ENCODE measurements at places on chromosomes 16 and 17.

GRCh38 chr16:17177959-17178905, 292.5 kb downstream of the XYLT1 start:
- DNase-seq: no peak

DNA sequence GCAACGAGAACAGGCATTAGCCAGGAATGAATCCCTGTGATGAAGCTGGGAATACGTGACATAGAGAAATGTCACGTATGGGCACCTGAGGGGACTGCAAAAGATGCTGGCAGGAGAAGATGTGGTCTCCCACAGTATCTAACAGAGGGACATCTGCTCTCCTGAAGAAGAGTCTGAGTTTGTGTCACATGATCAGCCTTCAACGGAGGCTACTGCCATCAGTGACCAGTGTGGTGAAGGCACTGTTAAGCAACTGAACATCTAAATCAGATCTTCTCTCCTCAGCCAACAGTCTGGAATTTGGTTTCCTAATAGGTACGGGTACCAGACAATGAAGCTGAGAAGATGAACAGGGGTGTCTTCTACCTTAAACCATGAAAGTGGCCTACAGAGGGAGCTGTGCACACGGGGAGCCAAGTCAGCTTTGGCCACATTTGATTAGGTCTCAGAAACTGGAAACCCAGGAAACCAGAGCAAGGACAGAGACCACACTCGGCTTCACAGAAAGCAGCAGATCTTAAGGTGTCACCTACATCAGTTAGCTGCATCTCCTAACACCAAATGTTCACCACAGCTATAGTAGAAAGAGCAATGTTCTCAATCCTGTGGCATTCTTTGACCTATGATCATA, 41.8 kb downstream of the BRD7 start:
- peak; percentile 54 for DNase-seq

DNA sequence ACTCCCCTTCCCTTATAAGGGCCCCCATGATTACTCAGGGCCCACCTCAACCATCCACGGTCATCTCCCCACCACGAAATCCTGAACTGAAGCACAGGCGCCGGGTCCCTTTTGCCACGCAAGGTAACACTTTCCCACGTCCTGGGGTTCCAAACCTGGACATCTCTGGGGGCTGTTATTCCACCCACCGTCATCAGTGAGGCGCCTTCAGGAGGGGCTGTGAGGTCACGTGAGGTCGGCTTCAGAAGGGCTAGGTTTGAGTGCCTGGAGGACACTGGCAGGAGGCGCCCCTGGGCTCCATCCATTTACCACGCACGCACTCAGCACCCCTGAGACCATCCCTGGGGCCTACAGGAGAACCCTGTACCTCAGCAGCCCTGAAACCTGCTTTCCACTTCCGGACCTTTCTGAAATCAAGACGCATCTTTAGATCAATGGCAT, 4.1 kb downstream of the CD2BP2 start:
- DNase-seq: no peak

GRCh38 chr17:63035271-63035670, 69.2 kb downstream of the TANC2 start:
- DNase-seq: peak; percentile 57

GRCh38 chr17:10523064-10523463, 4.7 kb upstream of the MYH1 start:
- DNase-seq: no peak

- peak; percentile 71 for DNase-seq
Measured at GRCh38 chr16:67199011-67199807, at the start of gene ELMO3. ELMO3 (plus strand) TSS chr16:67199131; CDS start chr16:67199327, 196 bp downstream.

DNA sequence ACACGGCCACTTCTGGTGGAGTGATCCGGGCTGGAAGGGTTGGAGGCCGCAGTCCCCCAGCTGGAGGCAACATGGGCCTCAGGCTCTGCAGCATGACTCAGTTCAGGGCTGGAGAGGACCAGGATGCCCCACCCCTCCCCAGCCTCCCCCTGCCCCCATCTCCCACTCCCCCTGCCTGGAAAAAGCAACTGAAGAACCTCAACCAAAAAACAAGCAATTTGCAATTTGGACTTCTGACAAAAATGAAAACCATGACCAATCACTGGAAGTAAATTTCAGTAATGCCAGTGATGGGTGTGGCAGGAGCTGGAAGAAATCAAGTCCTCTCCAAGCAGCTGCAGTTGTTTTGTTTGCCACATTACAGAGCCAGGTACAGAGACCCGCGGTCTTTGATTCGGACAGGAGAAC, 6.6 kb upstream of the MIF4GD start:
- DNase-seq: no peak

DNA sequence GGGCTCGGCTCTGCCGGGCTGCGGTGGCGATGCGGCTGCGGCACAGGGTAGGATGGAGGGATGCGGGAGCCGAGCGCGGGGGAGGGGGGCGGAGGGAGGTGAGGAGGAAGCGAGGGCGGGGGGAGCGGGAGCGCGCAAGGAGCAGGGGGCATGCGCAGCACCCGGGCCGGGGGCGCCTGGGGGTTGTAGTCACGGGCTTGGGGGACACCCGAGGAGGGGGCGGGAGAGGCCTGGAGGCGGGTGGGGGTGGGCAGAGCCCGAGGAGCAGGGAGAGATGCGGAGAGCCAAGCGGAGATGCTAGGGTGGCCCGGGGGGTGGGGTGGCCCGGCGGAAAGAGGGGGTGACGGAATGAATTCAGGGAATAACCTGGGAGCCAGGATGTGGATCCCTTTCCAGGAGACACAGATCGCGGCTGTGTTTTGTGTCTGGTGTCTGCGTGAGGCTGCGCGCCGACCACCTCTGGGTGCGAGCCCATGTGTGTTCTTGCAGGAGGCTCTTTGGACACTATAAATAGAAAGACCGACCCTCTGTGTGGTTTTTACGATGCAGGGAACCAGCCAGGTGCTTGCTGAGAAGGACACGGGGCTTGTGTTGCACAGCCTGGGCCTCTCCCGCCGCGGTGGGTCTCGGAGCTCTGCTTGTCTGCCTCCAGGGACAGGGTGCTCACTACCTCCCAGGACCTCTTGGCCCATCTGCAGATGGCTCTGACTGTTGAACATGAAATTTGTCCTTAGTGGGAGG, at the start of gene STX1B:
STX1B (minus strand) TSS at position 54 of the 741 bp plus-strand sequence. CDS start 242 bp downstream, outside the sequence.
- no peak for DNase-seq

GRCh38 chr17:27956601-27957445, 63.7 kb upstream of the LYRM9 start:
- peak; percentile 4 for DNase-seq

DNA sequence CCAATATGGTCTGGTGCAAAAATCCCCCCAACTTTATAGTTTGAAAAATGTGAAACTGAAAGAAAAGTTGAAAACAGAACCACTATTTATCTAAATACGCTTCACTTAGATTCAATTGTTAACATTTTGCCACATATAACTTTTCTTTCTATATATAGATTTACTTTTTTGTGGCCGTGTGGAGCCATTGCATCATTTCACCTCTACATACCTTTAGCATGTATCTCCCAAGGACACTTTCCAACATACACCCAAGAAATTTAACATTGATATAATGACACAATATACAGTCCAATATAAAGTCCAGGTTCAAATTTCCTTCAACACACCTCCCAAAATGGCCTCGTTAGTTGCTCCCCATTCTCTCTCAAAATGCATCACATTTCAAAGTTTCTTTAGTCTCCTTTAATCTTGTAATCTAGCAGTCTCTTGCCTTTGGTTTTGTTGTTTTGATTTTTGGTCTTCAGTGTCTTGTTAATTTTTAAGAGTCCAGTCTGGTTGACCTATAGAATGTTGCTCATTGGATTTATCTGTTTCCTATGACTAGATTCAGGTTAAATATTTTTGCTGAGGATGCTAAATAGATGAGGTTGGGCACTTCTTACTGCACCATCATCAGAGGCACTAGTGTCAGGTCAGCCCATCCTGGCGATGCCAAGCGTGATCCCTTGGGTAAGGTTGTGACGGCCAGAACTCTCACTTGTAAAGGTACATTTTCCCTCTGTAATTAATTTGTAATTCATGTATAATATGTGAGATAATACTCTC, 64.3 kb upstream of the BCAR1 start:
- no peak for DNase-seq

DNA sequence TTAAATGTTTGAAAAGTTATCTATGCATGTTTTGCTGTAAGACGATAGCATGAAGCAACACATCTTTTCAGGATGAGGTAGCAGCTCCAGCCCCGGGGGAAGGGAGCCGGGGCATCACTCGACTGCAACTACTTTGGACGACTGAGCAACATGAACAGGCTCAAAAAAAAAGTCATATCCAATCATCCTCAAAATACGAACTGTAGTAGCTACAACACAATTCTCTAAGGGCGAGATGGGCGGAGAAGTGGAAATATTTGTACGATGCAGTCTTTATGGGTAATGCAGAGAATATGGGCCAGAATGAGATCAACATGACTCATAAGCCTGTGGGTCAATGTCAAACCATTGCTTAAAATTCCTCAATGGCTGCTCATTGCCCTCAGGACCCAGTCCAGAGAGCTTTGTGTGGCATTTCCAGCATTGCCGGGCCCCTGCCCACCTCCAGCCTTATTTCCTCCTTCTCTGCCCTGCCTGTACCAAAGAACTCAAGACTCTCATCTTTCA, 17.7 kb upstream of the SMURF2 start:
- peak; percentile 90 for DNase-seq

GRCh38 chr16:59697761-59698160, 963.6 kb upstream of the GOT2 start:
- no peak for DNase-seq

- DNase-seq: no peak
Measured at GRCh38 chr17:46756081-46756735, 62.3 kb downstream of the WNT3 start.

GRCh38 chr17:76019833-76020467, 7.2 kb downstream of the EVPL start:
- no peak for DNase-seq

DNA sequence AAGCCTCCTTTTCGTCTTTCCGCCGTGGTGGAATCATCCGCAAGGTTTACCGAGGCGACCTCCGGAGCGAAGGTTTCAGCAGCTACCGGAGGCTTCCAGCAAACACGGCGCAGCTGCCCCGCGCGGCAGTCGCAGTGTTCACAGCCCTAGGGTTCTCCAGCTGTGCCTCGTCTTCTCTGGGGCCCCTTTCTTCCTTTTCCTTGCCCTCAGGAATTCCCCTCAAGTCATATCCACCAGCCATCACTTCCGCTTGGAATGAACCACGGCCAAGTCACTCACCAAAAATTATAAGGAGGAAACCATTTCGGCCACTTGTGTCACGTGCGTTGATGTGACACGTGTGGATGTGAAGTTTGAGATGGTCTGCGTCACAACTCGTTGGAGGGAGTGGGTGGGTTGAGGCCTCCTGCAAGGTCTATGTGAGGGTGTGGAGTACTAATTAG, 636 bp upstream of the ERN1 start:
- DNase-seq: peak; percentile 17

GRCh38 chr16:89395150-89396142, 94.9 kb downstream of the ANKRD11 start:
- peak; percentile 98 for DNase-seq

DNA sequence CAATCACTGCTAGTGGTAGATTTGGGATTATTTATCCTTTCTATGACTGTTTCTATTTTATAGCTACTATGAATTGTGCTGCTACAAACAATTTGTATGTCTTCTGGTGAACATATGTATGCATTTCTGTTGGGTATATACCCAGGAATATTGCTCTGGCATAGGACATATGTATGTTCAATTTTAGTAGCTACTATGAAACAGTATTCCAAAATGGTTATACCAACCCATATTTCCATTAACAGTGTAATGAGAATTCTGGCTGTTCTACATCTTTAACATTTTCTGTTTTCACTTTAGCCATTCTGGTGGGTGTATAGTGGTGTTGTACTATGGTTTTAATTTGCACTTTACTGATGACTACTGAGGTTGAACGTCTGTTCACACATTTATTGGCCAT, 57.6 kb upstream of the NACA2 start:
- no peak for DNase-seq

GRCh38 chr16:68382296-68382718, 66.0 kb downstream of the SMPD3 start:
- DNase-seq: no peak

GRCh38 chr16:85170590-85171003, 58.3 kb upstream of the CIBAR2 start:
- no peak for DNase-seq

DNA sequence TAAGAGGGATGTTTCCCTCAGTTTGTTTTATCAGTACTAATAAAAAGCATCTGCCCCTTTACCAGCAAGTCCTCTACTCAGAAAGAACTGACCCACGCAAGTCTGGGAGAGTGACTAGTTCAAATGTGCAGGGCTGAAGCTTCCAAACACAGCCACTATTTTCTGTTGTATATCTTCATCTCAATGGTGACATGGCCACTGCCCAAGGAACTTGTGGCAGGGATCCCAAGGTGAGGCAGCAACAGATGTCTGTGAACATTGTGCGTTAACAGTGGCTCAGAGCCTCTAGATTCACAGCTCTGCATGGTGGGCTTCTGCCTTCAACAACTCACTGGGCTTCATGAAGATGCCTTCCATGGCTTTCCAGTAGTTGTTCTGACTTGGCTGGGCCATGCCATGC, 3.7 kb upstream of the BLTP2 start:
- DNase-seq: no peak

- no peak for DNase-seq
Measured at GRCh38 chr16:68450741-68451255, 2.5 kb upstream of the SMPD3 start.

- DNase-seq: peak; percentile 29
Measured at GRCh38 chr16:24670623-24671454, 58.6 kb upstream of the TNRC6A start.

GRCh38 chr17:34638526-34639260, 59.3 kb downstream of the TMEM132E start:
- DNase-seq: no peak

GRCh38 chr16:81987121-81987520, 24.1 kb downstream of the SDR42E1 start:
- no peak for DNase-seq

- DNase-seq: peak; percentile 63
Measured at GRCh38 chr17:15479703-15480102, 12.3 kb upstream of the CDRT4 start.

GRCh38 chr17:41020336-41020735, 6.7 kb downstream of the KRTAP1-5 start:
- DNase-seq: no peak

DNA sequence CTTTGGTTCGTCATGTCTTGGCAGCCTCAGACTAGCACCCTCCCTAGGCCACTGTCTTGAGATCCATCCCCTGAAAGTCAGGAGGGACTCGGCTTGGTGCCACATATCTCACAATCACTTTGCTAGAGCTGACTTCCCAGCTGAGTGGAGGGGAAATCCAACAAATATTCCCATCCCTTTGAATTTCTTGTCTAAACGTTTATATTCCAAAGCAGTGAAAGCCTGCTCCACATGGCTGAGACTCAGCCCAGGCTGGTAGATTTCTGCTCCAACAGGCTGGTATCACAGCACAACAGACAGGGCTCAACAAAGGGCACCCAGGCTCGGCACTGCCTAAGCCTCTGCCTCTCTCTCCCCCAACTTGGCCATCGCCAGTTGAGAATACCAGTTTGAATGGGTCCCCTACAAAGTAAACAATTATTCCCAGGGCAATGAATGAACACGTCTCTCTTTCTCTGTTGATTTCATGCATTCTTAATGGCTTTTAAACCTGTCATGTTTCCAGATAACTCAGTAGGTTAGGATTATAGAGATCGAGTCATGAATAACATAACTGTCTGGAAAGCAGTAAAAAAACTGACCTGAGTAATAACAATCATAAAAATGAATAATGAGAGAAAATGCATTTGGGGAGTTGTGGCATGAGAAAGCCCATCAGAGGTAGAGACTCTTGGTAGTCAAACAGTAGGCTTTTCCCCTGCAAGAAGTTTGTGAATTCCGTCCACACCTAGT, 1.0 kb downstream of the KRT13 start:
- no peak for DNase-seq

GRCh38 chr17:5361426-5361825, 58.0 kb downstream of the NUP88 start:
- DNase-seq: no peak

GRCh38 chr17:67336859-67337258, 29.5 kb downstream of the PSMD12 start:
- DNase-seq: no peak

All from MCF 10A (cell line).